Gastroesophageal sphincter (tissue), 4 donors: ENCODE measurements at places on chromosomes 4 and X. TPM values are rescaled to one million over a fixed set of nuclear protein-coding genes. Genes with fewer than 3 reads are reported as not detected.

Gene DAPP1
- 6.3 TPM for total RNA-seq

Gene FGF13
- 14.7 TPM for total RNA-seq

Gene GUCY1B1
- total RNA-seq = 98.7 TPM

Gene CT47B1
- not detected for total RNA-seq

Gene SHROOM2
- 1.2 TPM for total RNA-seq

Gene PDE6B
- 0.81 TPM for total RNA-seq

Gene TIGD4
- total RNA-seq = 0.62 TPM

Gene NLRP2B
- not detected for total RNA-seq

Gene ARL9
- not detected for total RNA-seq

Gene MBNL3
- total RNA-seq = 7.0 TPM

Gene FABP2
- total RNA-seq = not detected

Gene ADH7
- total RNA-seq = 9.9 TPM

Gene DIPK2B
- 23.8 TPM for total RNA-seq

Gene GABRE
- total RNA-seq = 4.6 TPM

Gene HSFX2
- not detected for total RNA-seq

Gene PNCK
- 41.7 TPM for total RNA-seq

Gene UGT2A3
- not detected for total RNA-seq

Gene SCRG1
- 1.4 TPM for total RNA-seq

Gene ANK2
- total RNA-seq = 84.9 TPM

Gene TRIM61
- total RNA-seq = 0.19 TPM

Gene SRPX2
- total RNA-seq = 36.2 TPM

Gene STAP1
- 0.77 TPM for total RNA-seq

Gene CCDC120
- 2.6 TPM for total RNA-seq

Gene ZCCHC18
- total RNA-seq = 1.0 TPM

Gene JADE3
- total RNA-seq = 10.2 TPM

Gene ZFP92
- 1.5 TPM for total RNA-seq

Gene CPE
- 175 TPM for total RNA-seq
